ENCODE measurements at places on chromosomes 2 and 18.

- DNase-seq, result no peak
These were observed 47.1 kb upstream of the ZNF519 start for GRCh38 chr18:14179306-14179705.

DNA sequence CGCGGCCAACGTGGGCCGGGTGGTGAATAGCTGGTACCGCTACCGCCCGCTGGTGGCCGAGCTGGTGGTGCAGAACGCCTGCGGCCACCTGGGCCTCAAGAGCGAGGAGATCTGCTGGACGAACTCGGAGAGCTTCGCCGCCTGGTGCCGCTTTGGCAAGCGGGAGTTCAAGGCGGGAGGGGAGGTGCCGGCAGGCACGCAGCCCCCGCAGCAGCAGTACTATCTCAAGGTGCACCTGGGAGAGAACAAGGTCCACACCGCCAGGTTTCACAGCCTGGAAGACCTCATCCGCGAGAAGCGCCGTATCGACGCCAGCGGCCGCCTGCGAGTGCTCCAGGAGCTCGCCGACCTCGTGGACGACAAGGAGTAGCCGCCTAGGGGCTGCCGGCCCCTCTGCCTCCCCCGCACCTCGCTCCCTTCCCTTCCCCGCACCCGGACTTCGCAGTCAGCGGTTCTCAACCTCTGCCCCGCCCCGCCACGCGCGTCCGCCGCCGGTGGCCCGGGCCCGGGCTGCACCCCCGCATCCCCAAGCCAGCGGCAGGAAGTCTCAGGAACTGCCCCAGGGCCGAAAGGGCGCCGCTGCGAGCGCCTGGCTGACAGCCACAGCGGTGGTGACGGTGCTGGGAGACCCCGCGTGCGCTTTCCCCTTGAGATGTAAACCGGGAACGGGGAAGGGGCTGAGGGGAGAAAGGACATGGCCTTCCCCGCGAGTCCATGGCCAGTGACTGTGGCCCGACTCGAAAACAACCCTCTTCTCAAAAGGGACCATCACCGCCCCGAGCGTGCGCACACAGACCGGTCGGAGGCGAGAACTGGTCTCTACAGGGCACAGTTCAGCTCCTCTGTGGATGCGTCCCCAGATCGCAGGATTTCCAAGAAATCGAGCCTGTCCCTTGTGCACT, 2.2 kb downstream of the LRATD1 start:
- peak; percentile 27 for DNase-seq

GRCh38 chr2:10305254-10305635, 2.5 kb downstream of the HPCAL1 start:
- peak; percentile 81 for DNase-seq

- DNase-seq, result no peak
These were observed 1472.3 kb upstream of the CELF4 start for GRCh38 chr18:39037925-39038324.

DNA sequence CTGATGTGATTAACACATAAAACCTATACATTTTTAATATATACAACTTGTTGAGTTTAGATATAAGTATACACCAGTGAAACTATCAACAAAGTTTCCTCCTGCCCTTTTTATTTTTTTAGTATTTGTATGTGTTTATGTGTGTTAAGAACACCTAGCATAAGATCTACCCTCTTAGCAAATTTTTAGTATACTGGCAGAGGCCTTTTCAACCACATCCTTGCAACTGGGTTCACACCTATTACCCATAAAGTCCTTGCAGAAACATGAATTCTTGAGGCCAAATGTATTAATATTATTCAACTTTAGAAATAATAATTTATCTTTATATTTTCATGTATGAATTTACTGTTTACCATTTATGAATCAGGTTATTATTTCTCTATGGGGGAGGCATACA, 119.7 kb upstream of the CRIM1 start:
- DNase-seq, result no peak

All from activated naive CD4-positive, alpha-beta T cell treated with anti-CD3 and anti-CD28 coated beads for 36 hours (primary cell).